ENCODE measurements at places on chromosomes 12 and 14.
A peak's percentile ranks its signal among the peaks of the same experiment; 100 is the strongest.

- no peak for DNase-seq
Observed at GRCh38 chr14:60845523-60845922, 111.0 kb downstream of the MNAT1 start.

GRCh38 chr12:131788070-131788469 lies 40.1 kb upstream of the MMP17 start:
- no peak for DNase-seq

- DNase-seq: no peak
Observed at GRCh38 chr14:103707329-103708263, 7.7 kb downstream of the XRCC3 start.

DNA sequence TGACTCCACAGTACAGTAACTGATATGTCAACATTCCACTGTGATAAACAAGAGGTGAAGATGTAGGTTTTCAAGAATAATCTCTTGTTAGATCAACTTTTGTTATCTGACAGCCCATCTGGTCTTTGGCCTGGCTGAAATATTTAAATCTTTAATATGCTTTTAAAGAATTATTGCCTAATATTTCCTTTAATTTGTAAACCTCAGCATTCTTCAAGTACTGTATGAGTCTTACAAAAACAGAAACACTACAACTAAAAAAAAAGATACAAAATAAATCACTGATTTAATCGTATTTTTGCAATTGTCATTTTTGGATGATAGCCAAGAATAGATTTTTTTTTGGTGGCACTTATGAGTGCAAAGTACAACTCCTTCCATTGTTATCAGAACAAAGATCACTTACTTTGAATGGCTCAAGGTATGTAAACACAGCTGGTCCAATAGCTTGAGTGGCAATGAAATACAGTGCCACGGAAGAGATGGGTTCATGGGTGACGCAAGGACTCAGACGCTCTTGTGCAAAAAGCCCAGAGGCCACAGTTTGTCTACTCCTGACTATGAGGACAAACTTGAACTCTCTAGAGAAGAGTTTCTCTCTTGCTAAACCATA lies 109.5 kb downstream of the PAX9 start:
- DNase-seq: no peak

DNA sequence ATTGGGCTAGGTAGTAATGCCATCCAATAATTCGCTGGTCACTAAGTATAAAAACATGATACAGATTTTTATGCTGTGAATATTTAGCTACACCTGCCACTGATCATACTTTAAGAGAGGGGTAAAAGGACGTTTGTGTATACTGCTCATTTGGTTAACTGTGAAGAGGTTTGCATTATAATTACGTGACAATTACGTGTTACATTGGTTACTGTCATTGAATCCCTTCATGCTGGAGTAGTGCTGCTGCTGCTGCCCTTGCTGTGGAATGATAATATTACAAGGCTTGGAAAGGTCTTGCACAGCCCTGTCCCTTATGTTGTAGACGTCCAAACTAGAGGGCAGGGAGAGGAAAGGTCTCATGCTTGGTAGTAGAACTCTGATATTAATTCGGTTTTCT lies 312.2 kb upstream of the ATP2B1 start:
- DNase-seq: no peak

DNA sequence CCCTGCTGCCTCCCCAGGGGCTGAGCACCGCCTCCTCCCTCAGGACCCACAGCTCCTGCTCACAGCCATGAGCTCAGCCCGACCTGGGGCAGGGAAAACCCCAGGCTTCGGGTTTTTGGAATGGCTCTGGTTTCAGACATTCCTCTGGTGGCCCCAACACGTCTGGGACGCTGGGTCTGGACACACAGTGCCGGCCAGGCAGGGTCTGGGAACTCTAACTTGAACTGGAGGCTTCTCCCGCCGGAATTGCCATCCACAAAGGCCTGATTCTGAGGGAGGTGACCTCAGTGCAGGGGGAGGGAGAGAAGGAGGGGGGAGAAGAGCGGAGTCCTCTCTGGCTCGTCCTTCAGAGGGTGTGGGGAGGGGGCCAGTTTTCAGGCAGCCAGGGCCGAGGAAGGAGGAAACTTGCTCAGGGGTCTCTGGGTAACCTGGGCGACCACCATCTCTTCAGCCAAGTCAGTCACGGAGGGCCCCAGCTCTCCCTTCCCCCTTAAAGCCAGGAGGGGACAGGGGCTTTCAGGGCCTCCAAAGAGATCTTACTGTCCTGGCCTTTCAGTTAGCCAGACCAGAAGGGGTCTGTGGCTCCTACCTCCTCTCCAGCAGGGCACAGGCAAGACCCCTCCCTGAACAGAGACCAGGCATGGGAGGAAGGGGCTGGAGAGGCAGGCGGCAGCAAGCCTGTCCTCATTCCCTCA lies 19.4 kb downstream of the NCKAP5L start:
- no peak for DNase-seq

GRCh38 chr12:7656121-7656520 lies 9.6 kb downstream of the APOBEC1 start:
- no peak for DNase-seq

DNA sequence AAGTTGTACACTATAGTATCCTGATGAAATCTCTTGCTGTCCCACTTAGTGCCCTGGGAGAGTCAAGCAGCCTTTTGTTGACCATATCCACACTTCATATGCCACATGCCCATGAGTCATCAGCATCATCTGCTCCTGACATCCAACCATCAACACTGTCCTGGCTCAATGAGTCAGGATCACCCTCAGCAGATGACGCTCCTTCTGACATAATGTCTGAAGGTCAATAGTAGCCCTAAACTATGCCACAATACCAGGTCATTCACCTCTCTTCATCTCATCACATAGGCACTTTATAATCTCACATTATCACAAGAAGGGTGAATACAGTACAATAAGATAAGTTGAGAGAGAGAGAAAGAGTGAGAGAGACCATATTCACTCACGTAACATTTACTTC lies 369.0 kb upstream of the FAR2 start:
- DNase-seq: no peak

DNA sequence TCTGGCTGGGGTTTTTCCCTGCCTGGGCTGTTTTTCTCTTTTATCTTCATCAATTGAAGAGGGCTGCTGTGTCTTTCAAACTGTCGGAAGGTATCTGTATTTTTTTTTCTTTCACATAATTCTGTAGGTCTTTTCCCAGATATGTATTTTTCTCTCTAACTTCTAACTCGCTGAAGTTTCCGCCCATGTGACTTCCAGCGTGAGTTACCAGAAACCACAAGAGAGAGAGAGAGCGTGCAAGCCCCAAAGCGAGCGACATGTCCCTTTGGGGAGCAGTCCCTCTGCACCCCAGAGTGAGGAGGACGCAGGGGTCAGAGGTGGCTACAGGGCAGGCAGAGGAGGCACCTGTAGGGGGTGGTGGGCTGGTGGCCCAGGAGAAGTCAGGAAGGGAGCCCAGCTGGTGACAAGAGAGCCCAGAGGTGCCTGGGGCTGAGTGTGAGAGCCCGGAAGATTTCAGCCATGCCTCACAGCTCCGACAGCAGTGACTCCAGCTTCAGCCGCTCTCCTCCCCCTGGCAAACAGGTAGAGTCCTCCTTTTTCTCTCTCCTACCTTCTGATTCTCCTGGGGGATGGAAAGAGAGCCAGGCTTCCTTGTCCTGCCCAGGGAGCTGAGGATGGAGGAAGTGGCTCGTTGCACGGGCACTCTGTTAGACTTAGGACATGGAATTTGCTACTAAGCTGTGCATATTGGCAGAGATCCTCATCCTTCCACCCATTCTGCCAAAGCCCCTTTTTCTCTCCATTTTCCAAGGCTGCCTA lies at the start of gene BATF:
Gene BATF (plus strand): TSS at position 246 of the 759 bp plus-strand sequence. CDS start 214 bp downstream, at position 460.
- no peak for DNase-seq

- DNase-seq: no peak
Observed at GRCh38 chr12:114767084-114767760, 83.2 kb upstream of the TBX3 start.

GRCh38 chr12:15334225-15334624 lies 11.9 kb downstream of the PTPRO start:
- DNase-seq: no peak

GRCh38 chr12:130116791-130117190 lies 45.5 kb upstream of the FZD10 start:
- no peak for DNase-seq

GRCh38 chr12:39048395-39048794 lies 143.0 kb upstream of the CPNE8 start:
- DNase-seq: no peak

DNA sequence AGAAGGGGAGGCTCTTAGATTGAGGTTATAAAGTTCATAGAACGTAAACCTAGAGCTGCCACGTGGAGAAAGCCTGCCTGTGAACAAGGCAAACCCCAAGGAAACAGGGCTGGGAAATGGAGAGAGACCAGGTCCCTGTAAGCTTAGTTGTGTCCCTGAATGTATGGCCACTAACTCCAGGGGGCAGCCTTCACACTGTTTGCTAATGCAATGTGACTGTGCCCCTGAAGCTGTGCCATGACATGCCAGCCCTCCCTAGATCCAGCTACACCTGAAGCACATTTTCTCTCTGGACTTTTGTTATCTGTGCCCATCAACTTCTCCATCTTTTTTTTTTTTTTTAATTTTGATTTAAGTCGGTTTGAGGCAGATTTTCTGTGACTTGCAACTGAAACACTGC lies 60.6 kb upstream of the TMCC3 start:
- no peak for DNase-seq

- no peak for DNase-seq
Observed at GRCh38 chr14:92945959-92946846, 23.3 kb downstream of the CHGA start.

DNA sequence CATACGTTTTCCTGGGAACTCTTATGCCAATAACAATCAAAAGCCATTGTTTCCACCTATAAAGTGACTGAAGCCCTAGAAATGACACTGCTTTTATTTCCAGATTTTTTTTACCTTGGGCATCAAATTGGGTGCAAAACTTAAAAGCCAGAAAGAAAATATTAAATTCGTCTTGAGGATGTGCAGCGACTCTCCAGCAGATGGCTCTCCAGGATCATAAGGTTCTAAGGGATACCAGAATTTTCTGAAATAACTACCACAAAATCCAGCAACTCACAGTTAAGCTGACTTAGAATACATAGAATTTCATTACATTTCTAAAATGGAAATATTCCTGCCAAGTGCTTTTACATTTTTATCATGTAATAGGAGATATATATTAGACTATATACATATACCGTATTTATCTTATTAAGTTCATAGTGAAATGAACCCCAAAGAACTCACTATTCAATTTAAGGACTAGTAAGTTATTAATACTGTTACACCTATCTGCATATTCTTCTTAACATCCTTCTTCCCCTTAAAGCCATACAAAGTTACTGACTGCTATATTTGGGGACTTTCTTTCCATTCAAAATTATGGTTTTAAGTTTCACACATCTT lies 44.0 kb downstream of the ARMH4 start:
- DNase-seq: no peak

DNA sequence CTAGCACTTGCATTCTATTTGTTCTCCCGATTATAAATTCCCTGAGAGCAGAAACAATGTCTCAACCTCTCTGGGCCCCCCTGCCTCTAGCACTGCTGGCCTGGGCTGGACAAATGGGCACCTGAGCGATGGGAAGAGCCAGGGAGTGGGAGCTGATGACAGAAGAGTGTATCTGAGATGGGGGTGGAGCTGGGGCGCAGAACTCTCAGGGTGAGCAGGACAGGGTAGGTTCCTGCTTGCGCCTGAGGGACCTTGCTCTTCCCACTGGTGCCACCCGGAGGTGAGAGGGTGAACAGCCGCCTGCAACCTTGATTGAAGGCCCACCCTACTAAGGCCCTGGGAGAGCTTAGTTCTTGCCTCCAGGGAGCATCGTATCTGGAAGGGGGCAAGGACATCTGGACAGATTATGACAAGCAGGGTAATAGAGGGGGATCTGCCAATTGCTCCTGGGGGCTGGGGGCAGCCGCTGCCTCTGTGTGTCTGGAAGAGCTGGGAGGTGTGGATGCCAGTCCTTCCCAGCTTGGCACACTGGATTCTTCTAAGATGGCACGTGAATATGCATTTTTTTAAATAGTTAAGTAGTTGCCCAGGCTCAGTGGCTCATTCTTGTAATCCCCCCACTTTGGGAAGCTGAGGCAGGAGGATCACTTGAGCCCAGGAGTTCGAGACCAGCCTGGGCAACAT lies 43.0 kb upstream of the TSPAN9 start:
- DNase-seq: peak; percentile 73

GRCh38 chr14:97477353-97477752 lies 680.2 kb downstream of the VRK1 start:
- no peak for DNase-seq

DNA sequence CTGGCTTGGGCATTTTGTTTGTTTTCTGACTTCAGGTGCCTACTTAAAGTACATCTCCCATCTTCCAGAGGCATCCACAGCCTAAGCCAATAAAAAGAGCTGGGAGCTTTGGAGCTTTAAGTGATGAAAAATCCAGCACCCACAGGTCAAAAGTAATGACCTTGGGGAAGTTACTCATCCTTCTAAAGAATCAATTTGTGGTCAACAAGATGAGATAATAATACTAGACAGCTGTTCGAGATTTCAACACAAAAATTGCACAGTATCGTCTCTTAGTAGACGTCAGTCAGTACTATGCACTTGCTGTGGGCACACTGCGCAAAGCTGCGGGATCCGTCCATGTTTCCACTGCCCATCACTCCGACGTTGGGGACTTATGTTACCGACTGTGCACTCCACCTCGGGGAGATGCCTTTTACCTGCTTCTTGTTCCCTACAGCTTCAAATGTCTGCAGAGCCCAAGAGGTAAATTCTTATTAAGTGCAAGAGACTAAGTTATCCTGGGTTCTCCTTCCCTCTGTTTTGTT lies 1.3 kb downstream of the ST8SIA1 start:
- no peak for DNase-seq

DNA sequence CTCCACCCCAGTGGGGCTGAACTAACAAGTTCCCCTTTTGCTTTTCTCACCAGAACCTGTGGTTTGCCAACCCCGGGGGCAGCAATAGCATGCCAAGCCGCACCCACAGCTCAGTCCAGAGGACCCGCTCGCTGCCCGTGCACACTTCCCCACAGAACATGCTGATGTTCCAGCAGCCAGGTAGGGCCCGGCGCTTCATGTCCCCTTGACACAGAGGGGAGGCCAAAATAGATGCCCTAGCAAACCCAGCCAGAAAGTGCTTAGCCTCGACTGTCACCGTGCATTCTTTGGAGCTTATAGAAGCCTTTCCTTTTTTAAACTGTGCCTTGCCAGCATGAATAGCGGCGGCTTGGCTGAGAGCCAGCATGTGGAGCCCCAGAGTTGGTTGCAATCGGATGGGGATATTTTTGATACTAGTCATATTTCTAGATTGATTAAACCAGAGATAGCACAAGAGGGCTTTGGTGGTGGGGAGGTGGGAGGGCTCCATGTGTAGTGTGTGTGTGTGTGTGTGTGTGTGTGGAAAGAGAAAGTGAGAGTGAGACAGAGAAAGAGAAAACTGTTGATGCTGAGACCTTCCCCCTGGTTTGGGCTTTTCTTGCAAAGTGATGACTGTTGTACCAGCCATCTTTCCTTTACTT lies 126.1 kb downstream of the GCH1 start:
- DNase-seq: no peak

- DNase-seq: no peak
Observed at GRCh38 chr14:95464103-95464502, 52.3 kb downstream of the SYNE3 start.

GRCh38 chr12:80226576-80226975 lies 127.2 kb downstream of the OTOGL start:
- DNase-seq: no peak
